ENCODE measurements at places on chromosomes 1 and 21.

DNA sequence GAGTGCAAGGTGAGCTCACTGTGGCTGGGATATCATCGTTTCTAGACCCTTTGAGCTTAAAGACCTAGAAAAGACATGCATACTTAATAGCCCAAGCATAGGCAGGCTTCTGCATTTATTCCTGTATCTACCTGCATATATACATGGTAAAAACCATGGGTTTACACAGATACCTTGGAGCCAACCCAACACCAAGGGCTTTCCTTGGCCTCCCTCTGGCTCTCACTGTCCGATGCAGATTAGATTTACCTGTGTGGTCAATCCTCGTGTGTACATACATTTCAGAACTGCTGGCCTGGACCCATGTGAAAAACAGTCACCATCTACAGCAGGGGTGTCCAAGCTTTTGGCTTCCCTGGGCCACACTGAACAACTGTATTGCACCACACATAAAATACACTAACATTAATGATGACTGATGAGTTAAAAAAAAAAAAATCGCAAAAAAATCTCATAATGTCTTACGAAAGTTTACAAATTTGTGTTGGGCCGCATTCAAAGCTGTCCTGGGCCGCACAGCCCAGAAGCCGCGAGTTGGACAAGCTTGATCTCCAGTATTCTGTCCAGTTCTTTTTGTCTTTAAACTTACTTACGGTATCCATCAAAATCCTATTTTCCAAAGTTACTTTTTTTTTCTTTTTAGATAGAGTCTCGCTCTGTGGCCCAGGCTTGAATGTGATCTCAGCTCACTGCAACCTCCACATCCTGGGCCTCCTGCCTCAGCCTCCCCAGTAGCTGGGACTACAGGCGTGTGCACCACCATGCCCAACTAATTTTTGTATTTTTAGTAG is 43.5 kb downstream of the WDR4 start:
- no peak for DNase-seq

DNA sequence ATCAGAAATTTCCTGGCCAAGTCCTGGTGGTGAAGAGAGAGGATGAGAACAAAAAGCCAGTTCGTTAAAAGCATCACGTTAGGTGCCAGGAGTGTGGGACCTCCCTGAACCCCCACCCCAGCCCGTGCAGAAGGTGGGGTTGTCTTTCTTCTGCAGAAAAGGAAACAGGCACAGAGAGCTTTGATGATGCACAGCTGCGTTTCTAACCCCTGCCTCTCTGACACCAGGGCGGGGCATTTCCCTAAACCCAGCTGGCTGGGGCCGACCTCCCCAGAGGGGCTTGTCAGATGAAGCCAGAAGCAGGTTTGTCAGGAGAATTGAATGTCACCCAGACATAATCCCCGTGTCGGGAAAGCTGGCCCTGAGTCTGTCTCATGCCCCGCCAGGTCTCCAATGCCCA is 189.3 kb upstream of the EDN2 start:
- no peak for DNase-seq

DNA sequence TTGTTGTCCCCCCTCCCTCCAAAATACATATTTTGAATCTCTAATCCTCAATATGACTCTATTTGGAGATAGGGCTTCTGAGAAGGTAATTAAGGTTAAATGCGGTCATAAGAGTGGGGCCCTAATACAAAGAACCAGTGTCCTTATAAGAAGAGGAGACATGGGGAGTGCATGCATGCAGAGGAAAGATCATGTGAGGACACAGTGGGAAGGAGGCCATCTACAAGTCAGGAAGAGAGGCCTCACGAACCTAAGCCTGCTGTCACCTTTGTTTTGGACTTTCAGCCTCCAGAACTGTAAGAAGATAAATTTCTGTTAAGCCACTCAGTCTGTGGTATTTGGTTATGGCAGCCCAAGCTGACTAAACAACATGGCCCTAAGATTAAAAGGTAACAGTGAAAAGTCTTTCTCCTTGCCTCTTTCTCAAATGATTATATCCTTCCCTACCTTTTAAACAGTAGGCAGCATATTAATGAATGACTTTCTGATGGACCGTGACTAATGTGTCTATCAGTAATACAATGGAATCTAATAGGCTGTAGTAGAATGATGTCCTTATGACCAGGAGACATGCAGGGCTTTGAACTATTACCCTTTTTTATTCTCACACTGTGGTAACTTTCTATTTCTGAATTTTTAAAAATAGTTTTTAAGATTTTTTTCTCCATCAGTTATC is 40.6 kb upstream of the ST6GALNAC3 start:
- no peak for DNase-seq

DNA sequence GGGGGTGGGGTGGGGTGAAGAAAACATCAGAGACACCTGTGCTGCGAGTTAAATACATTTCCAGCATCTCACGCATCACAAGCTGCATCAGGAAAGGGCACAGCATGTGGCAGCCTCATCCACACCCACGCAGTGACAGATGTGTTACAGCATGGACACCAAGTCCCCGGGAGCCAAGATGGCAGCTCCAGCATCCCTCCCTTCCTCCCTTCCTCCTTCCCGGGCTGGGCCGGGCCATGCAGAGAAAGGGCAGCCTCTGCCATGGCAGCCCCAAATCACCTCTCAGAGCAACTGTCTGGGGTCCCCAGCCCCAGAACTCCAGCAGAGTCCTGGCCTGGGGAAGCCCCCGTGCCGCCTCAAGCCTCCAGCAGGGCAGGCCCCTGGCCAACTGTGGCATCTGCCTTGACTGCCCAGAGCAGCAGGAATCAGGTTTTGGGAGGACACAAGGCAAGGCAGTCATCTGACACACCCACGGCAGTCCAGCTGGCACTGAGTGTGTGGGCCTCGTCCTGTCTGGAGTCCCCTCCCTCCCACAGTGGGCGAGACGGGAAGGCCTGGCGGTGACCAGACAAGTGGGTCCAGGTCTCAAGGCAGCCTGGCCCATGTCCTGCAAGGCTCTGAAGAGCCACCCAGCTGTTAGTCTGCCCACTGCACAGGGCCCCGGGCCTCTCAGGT is 6.2 kb downstream of the SMIM1 start:
- no peak for DNase-seq

- DNase-seq = no peak
Observed at GRCh38 chr1:27598902-27599528, 4.9 kb downstream of the AHDC1 start.

DNA sequence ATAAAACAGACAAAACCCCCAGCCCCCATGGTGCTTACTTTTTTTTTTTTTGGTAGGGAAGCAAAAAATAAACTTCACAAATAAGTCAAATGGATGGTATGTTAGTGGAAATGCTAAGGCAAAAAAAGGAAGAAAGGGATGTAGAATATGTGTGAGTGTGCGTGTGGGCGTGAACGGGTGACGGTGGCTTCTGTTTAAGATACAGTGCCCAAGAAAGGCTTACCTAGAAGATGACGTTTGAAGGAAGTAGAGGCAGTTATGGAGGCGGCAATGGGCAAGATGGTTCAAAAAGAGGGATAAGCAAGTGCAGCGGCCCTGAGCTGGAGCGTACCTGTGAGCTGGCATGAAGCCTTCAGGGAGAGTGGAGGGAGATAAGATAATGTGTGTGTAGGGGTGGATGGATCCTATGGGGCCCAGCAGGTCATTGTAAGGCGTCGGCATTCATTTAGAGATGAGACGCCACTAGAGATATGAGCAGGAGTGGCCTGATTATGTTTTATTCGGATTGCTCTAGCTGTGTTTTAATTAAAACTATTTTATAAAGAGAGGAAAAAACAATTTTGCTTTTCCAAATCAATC is 19.9 kb downstream of the LEPR start:
- no peak for DNase-seq

DNA sequence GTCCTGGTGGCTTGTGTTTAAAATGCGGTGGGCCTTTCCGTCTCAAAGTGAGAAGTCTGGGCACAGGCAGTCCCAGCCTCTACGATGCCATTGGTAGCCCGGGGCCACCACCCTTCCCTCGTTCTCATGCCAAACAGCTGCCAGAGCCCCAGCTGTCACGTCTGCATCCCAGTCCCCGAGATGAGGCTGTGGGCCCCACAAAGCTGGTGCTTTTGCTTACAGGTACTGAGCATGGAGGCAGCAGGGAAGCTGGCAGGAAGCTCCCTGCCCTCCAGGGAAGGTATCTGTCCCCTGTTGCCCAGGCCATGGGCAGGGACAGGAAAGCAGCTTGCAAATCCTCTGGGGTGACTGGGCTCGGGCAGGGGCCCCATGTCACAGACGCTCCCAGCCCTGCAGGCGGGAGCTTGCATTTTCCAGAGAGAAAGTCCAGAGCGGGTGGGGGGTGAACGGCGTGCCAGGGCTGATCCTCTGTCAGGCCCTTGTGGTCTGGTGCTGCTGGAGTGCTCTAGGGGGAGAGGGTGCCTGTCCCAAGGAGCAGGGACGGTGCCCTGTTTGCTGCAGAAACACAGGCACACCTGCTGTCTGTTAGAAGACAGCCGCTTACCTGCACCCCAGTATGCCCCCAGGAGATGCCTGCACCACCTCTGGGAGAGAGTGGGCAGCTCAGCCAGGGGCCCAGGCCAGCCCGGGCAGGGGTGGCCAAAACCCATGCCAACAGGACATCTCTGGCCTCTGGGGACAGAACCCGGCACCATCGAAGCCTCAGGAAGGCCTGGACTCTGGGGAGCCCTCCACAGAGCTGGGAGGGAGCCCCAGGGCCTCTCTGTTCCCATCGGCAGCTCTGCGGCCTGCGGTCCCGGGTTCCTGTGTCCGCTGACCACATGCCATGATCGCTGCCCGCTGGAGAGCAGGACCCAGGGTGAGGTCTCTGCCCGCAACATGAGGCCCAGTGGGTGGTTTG is 45.9 kb downstream of the SLX9 start:
- DNase-seq = no peak

GRCh38 chr1:203791498-203791897 is 3.9 kb upstream of the ZBED6 start:
- no peak for DNase-seq

DNA sequence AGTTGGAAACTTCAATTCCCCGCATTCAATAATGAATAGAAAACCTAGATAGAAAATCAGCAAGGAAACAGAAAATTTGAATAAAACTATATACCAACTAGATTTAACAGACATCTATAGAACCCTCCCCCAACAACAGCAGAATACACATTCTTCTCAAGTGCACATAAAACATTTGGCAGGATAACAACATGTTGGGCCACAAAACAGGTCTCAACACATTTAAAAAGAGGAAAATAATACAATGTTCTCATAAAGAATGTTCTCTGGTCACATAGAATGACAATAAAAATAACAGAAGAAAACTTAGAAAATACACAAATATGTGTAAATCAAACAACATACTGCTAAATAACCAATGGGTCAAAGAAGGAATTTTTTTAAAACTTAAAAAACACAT is 24.9 kb downstream of the ITGB3BP start:
- DNase-seq = no peak

- DNase-seq = no peak
Observed at GRCh38 chr1:154840269-154841176, 29.6 kb downstream of the KCNN3 start.

GRCh38 chr1:65983500-65983899 is 190.8 kb downstream of the PDE4B start:
- no peak for DNase-seq

DNA sequence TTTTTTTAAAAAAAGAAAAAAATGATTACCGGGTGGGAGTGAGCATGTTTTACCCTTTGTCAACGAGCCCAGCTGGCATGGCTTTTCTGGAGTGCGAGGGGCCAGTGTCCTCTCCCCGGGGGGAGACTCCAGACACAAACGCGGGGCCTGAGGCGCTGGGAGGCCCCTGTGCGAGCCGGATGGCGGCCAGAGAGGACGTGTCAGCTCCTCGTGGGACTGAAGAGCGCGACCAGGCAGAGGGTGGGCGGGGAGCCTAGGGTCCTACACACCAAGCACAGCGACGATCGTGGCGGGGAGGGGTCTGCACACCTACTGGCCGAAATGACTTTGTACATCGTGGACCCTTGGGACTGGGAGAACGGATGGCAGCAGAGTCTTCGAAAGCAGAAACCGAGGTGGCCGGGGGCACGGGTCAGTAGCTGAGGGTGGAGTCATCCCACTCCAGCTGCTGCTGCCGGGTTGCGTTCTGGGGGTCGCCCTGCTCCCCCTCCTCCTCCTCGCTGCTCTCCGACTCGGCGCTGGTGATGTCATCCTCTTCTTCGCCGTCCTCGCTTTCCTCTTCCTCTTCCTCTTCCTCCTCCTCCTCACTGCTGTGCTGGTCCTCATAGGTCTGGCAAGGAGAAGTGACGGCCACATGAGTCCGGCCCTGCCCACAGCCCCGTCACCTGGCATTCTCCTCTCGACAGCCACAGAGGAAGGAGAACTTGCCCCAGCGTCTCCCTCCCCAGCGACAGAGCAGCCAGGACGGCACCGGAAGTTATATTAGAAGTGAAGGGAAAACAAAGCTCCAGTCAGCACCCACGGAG is 78.8 kb downstream of the PIK3CD start:
- DNase-seq = no peak

DNA sequence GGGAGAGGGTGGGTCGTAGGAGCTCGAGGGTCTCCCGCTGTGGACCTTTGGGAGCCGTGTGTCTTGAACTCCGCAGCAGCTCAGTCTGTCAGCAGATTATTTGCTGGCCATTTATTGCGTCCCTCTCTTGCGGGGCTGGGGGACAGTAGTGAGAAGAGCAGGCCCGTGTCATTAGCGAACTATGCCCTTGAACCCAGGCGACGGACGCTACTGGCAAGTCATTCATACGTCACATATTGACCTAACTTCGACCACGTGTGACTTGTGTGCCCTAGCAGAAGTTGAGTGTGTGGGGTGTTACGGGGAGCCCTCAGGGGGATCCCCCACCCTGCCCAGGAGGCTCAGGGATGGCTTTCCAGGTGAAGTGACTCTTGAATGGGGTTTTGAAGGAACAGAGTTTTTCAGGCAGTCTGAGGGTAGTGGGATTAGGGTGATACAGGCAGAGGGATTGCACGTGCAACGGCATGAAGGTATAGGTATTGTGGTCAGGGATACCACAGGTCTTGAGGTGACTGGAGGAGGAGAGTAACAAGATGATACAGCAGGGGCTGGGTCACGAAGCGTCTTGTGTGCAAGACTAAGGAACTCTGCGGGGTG is 13.0 kb downstream of the RCC1 start:
- DNase-seq = no peak

GRCh38 chr1:95353194-95353593 is 119.2 kb downstream of the RWDD3 start:
- DNase-seq = no peak

DNA sequence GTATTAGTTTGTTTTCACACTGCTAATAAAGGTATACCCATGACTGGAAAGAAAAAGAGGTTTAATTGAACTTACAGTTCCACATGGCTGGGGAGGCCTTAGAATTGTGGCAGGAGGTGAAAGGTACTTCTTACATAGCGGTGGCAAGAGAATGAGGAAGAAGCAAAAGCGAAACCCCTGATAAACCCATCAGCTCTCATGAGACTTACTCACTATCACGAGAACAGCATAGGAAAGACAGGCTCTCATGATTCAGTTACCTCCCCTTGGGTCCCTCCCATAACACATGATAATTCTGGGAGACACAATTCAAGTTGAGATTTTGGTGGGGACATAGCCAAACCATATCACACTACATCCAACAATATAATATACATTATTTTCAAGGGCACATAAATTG is 145.7 kb upstream of the BARHL2 start:
- DNase-seq = no peak

GRCh38 chr1:53505401-53505800 is 46.2 kb downstream of the DMRTB1 start:
- DNase-seq = no peak

GRCh38 chr1:206041640-206042039 is 11.3 kb upstream of the RHEX start:
- DNase-seq = no peak

All from stimulated activated CD4-positive, alpha-beta T cell treated with anti-CD3 and anti-CD28 coated beads, Interleukin-1b, Interleukin-23, amount 100 ng/mL, for 1 hour (primary cell).